Stimulated activated memory B cell treated with anti-CD40 and anti-IgM and Interleukin-4, amounts not matched to agents 10 μg/mL and 1 μg/mL and 100 μg/mL, for 72 hours (primary cell): ENCODE measurements at places on chromosomes 11 and 22.
A peak's percentile ranks its signal among the peaks of the same experiment; 100 is the strongest.

DNA sequence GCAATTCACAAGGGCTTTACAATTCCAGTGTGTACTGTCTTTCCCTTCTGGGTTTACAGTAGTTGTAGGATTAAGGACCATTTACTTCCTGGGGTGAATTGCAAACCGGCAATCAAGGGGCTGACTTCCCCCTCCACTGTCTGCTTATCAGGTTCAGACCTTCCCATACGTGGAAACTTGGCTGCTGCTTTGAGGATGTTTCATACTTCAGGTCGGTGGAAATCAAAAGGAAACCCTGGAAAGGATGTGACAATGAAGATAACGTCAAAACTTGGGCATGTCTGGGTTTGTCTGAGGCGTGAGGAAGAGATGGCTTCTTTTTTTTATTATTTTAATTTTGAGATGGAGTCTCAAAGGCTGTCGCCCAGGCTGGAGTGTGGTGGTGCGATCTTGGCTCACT lies 2.1 kb upstream of the RTCB start:
- ATAC-seq, result no peak

GRCh38 chr22:29112121-29112520 lies 39.3 kb downstream of the KREMEN1 start:
- no peak for ATAC-seq

DNA sequence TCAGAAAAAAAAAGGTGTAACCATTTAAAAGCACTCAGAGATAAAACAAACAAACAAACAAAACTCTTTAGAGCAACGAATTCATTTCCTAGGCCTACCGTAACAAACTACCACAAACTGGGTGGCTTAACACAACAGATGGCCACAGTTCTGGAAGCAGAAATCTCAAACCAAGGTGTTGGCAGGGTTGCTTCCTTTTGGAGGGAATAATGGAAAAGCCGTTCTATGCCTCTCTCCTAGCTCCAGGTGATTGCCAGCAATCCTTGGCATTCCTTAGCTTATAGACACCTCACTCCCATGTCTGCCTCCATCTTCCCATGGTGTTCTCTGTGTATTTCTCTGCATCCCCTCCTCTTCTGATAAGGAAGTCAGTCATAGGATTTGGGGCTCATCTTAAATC lies 200.4 kb downstream of the RAB38 start:
- ATAC-seq, result no peak

- ATAC-seq, result no peak
Measured at GRCh38 chr11:34784318-34784841, 131.8 kb downstream of the APIP start.

GRCh38 chr11:122162095-122162494 lies 46.1 kb upstream of the BLID start:
- no peak for ATAC-seq

- no peak for ATAC-seq
Measured at GRCh38 chr11:73814812-73815211, 27.1 kb downstream of the MRPL48 start.

GRCh38 chr11:3782963-3783362 lies 14.4 kb downstream of the NUP98 start:
- ATAC-seq, result no peak

DNA sequence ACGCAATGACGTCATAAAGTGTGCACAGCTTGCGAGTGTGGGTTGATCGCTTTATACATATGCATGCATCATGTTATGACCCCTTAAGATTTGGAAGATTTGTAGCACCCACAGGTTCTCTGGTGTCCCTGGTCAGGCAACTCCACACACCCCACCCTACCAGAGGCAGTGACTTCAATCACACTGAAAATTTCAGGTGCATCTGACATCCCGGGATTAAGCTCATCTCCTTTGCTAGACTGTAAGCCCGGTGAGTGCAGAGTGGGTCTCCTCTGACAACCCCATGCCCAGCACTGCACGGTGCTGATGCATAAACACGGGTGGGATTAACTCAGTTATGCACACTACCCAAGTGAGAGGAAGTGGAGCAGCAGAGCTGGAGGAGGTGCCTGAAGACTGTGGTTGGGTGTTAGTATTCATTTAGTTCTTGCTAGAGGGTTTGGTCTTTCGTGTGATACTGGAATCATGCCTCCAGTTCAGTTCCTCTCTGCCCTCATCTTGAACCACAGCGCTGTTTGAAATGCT lies 6.5 kb downstream of the ARSA start:
- peak; percentile 88 for ATAC-seq

GRCh38 chr22:43008509-43008908 lies 6.4 kb downstream of the PACSIN2 start:
- ATAC-seq, result no peak

DNA sequence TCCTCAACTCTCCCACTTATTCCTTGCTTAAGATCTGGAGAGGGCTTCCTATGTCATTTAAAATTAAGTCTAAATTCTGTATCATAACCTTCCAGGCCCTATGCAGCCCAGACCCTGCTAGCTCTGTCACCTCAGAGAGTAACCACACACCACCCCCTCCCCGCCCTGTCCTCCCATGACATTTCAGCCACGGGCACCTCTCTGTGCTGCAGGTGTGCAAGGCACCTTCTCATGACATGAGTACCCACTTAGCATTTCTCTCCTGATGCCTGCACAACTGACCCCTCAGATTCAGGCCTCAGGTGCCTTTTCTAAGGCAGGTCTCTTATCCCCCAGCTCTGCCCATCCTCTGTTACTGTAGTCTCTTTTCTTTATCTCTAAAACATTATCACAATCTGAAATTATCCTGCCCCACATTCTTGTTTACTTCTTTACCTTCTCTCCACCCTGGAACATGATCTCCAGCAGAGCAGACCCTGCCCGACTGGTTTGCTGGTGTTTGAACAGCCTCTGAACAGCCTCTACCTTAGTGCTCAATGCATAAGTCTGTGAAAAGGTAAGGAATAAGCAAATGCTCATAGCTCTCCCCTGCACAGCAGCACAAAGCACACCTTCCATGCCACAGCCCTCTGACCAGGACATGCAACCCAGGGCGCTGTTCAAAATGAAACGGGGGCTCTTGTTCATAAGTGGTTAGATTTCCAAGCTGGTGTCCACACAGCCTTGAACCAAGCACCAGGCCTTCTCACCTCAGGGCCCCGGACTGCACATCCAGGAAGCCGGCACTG lies 196.1 kb upstream of the B3GAT1 start:
- no peak for ATAC-seq

- ATAC-seq, result no peak
Measured at GRCh38 chr22:39363751-39364515, 14.1 kb downstream of the SYNGR1 start.

DNA sequence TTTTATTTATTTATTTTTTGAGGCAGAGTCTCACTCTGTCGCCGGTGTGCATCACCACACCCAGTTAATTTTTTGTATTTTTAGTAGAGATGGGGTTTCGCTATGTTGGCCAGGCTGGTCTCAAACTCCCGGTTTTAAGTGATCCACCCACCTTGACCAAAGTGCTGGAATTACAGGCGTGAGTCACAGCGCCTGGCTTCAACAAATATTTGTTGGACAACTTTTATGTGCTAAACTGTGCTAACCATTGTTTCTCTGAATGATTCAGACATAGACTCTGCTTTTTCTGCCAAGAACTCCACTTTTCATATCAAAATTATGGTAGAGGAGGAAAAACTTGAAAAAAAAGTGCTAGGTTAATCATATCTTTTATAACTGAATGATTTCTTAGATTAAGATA lies 36.3 kb downstream of the MMP7 start:
- no peak for ATAC-seq

GRCh38 chr22:27790376-27791158 lies 11.0 kb downstream of the MN1 start:
- ATAC-seq, result no peak

DNA sequence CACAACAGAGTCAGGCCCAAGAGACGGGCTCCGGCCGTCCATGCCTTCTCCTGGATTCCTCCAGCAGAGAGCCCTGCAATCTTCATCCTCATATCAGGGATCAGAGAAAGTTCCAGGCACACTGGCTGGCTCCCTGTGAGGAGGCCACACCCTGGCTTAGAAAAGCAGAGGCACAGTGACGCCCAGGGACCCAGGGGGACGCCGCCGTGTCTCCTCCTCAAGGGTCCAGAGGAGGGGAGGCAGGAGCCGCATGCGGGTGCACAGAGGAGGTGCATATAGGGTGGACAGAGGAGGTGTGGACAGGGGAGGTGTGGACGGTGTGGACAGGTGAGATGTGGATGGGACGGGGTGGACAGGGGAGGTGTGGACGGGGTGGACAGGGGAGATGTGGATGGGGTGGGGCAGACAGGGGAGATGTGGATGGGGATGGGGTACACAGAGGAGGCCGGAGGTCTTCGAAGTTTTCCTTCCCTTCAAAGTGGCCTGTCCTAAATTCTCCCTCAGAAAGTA lies 1521.9 kb downstream of the BRD1 start:
- ATAC-seq, result no peak

DNA sequence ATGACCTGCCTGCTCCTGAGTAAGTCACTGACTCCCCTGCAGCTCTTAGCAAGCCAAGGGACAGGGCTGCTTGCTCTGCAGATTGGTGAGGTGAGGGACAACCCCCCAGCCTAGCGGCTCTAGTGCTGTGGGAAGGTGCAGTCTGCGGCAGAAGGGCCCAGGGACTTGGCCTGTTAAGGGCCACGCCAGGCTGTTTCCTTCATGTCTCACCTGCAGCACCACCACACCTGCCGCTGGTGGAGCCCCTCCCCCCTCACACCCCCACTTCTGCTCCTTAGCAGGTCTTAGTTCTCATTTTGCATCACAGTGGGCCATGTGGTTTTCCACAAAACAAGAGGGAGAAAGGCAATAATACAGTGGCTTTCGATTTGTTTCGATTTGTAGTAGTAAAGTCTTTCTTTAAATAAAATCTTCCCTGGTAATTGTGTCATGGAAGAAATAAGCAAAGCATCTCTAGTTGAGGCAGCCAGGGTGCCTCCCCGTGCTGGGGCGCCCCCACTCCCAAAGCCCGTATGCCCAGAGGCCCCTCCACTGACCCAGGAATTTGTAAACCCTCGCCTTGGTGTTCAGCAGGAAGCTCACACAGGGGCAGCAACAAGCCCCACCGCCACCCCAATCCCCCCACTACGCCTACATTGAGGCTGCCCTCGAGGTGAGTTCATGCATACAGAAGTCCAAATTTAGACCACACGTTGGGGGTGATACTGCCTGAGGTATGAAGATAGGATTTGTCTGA lies 86.5 kb upstream of the CLDN5 start:
- ATAC-seq, result peak; percentile 61

GRCh38 chr11:73361953-73362776 lies 14.0 kb upstream of the RELT start:
- ATAC-seq, result peak; percentile 35

DNA sequence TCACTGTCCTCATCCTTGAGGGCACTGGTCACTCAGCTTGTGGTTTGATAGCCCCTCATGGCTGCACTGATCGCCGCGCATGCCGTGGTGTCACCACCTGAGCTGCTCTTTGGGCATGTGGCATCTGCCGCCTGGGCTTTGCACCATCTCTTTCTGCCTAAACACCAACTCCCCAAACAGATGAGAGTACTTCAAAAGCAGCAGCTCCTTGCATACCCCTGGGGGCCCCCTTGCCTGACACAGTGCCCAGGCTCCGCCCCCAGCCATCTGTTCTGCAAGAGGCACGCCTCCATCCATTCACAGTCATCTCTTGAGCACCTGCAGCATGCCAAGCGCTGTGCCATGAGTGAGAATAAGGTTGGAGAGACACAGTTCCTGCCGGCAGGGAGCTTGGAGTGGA lies 104.5 kb upstream of the B3GAT1 start:
- ATAC-seq, result no peak

GRCh38 chr11:4180441-4181183 lies 86.0 kb downstream of the RRM1 start:
- ATAC-seq, result no peak
